ENCODE measurements at places on chromosomes 4 and X.

GRCh38 chr4:13441506-13441905 lies 42.6 kb downstream of the RAB28 start:
- DNase-seq: no peak

DNA sequence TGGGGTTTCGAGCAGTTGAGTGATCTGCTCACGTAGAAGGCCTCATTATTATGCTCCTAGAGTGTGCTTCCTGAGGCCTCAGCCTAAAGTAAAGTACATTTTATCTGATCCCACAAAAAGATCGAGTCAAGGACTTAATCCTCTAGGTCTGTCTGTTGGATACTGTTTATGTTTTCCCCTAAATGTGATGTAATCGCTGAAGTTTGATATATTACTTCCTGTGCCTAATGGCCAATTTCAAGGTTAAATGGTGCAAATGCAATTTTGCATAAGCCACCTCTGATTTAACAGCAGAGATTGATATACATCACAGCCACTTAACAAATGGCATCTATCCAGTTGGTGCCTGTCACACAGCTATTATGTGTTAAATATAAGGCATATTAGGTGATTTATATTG lies 19.4 kb upstream of the SERTM2 start:
- no peak for DNase-seq

- no peak for DNase-seq
Observed at GRCh38 chr4:140448162-140448561, 20.7 kb upstream of the CLGN start.

- peak; percentile 10 for DNase-seq
Observed at GRCh38 chrX:91414713-91415112, 19.9 kb upstream of the PABPC5 start.

DNA sequence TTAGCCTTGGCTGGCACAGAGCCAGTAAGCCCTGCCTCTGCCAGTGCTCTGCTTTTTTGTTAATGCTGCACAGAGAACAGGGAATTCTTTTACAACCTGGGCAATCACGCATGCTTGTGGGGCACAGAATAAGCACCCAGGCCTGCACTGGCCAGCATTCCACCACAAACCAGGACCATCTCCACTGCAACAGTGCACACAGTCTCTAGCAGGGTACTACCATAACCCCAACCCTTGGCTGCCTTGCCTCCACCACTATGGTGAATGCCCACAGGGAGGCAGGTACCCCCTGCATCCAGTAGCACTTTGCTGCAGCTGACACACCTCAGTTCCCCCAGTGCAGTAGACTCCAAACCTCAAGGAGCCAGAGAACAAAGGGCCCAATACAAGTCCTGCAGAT lies 19.2 kb upstream of the FAAH2 start:
- DNase-seq: no peak

DNA sequence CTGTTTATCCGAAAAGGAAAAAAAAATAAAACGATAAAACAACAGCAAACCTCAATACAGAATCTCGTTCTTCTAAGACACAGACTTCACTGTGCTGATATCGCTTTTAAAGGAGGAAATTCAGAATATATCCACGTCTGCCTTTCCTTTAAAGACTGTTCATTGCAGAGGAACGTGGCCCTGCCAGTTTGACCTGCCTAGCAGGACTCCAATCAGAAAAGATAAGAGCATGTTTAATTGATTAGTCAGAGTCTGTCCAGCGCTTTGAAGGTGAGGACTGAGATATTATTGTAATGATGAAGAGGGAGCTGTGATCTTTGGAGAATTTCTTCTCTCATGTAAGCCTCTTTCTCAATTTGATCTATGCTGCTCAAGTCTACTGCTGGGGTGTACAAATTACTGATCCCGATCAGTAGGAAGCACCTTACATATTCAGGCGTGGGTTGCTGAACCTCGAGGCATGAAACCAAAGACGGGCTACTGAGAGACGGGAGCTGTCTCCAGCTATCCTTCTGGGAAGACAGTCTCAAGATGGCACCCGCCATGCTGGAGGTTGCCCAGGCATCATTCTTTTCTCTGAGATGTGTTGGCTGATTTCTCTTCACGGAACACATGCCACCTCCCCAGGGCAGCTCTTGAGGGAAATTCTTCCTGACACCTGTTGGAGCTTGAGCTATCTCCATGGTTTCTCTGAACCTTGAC lies 146.1 kb downstream of the SHOX start:
- no peak for DNase-seq

DNA sequence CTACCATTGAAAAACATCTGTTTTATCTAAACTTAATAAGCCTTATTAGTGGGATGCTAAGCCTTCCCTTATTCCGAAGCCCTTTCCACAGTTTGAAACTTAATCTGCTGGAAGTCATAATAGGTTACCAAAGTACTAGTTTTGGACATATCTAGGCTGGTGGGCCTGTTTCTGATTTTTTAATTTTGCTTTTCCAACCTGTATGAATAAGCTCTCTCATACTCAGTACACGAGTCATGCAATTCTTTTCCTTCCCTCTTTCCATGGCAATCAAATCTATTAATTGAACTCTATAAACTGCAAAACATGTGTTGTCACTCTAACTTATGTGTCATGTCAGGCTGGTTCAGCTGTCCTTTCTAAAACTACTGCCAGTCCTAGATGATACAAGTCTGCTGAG lies 91.0 kb downstream of the AMMECR1 start:
- no peak for DNase-seq

- DNase-seq: no peak
Observed at GRCh38 chr4:123121241-123121907, 199.0 kb upstream of the NUDT6 start.

- no peak for DNase-seq
Observed at GRCh38 chr4:139441029-139441428, 12.9 kb upstream of the RAB33B start.

DNA sequence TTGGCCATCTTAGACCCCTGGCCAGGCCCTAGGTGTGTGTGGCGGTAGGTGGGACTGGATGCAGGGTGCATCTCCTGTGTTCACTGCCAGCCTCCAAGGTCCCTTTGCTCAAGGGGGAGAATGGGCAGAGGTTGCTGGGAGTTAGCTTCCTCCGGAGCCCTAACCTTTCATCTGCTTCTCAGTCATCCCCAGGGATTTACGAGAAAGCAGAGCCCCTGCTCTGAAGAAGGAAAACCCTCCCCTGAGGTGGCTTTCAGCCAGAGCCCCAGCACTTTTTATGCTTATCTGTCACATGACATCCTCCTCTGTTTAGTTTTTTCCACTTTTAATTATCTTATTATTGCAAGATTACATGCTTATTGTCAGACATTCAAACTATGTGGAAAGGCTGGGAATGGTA lies 44.9 kb upstream of the DDX3X start:
- no peak for DNase-seq

GRCh38 chrX:101619364-101619763 lies 1.6 kb upstream of the ARMCX6 start:
- DNase-seq: no peak

DNA sequence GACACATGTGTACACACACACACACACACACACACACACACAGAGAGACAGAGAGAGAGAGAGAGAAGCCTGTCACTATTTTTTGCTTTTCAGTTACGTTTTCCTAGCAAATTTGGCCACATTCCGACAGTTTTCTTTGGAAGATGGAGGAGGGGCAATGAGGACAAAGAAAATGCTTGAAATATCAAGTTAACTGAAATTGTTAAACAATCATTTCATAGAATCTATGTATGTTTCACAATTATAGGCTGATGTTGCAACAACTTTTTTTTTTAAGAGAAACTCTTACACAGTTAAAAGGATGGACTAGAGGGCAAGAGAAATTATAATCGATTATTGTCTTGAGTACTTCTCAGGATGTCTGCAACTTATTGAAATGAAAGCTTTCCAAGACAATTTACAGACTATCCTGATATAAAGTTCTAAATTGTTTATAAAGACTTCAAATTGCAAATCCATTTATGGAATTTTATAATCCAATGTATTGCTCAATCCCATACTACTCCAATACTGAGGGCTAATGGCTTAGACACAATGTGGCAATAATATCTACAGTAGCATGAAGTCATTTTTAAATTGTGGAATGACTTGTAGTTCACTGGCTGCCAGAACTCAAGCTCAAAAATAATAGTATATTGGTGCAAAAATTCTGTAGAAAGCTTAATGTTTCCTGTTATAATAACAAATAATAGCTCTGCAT lies 647.0 kb upstream of the PCDH7 start:
- peak; percentile 5 for DNase-seq

- DNase-seq: peak; percentile 4
Observed at GRCh38 chrX:44483965-44484606, 58.6 kb downstream of the FUNDC1 start.

- DNase-seq: peak; percentile 100
Observed at GRCh38 chr4:39181905-39182638, at the start of gene WDR19. TSS of gene WDR19 (plus strand) at chr4:39182529. CDS start at chr4:39182558, 29 bp downstream.

DNA sequence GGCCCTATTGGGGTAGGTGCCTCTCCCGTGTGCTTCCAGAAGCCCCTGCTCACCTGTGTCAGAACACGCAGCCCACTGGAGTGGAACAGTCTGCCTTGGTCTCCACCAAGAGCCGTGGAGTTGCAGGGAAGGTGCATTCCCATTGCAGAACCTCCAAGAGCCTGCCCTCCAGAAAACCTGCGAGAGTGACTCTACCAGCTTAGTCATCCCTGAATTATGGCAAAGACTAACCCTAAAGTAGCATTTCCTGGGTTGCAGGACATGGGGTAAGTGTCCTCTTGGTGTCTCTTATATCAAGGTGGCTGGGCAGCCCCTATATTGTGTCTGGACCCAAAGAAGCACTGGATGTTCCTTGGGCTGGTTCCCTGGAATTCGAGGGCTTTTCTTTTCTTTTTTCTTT lies 224.6 kb downstream of the BCOR start:
- no peak for DNase-seq

DNA sequence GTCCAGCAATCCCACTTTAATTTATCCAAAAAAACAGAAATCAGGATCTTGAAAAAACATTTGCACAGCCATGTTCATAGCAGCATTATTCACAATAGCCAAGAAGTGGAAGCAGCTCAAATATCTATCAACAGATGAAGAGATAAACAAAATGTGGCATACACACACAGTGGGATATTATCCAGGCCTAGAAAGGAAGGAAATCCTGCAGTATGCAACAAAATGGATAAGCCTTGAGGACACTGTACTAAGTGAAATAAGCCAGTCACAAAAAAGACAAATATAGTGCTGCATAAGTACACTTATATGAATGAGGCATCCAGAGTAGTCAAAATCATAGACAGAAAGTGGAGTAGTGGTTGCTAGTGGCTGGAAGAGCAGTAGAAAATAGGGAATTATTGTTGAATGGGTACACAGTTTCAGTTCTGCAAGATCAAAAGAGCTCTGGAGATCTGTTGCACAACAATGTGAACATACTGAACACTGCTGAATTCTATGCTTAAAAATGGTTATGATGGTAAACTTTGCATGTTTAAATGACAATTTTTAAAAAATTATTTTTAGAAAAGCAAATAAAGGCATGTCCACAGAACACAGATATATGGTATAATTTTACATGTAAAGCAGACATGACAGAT lies 25.6 kb downstream of the CHM start:
- no peak for DNase-seq

- DNase-seq: no peak
Observed at GRCh38 chr4:66294638-66295037, 624.3 kb upstream of the EPHA5 start.

GRCh38 chr4:174757736-174758135 lies 71.3 kb downstream of the GLRA3 start:
- no peak for DNase-seq

- no peak for DNase-seq
Observed at GRCh38 chr4:188194421-188194820, 55.2 kb downstream of the TRIML1 start.

GRCh38 chr4:120517966-120518365 lies 404.6 kb downstream of the PRDM5 start:
- DNase-seq: peak; percentile 73
